Eye (tissue), 1 donor: ENCODE measurements at places on chromosomes 16 and 17.

DNA sequence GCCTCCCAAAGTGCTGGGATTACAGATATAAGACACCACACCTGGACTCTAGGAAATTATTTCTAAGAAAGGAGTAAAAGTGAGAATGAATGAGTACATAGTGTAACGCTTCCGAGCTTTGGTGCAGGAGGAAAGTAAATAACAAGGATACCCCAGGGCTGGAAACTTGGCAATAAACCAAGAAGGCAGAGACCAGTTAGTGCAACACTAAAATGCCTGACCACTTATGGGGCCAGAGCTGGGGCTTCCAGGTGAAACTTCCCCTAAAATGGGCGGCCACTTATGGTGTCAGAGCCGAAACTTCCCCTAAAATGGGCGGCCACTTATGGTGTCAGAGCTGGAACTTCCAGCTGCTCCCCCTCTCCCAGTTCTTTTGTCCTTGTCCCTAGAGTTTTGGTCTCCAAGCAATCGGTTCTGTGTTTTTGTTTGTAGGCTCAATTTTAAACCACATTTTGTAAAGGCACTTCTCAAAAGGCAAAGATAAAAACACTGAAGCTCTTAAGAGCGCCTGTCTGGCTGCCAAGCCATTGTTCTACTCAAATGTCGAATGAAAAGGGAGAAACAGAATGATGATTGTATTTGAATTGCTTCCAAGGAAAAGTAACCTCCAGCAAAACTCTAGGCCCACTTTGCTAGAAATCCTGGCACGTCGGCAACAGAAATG, 63.9 kb downstream of the NXN start:
- DNase-seq = peak; percentile 84

DNA sequence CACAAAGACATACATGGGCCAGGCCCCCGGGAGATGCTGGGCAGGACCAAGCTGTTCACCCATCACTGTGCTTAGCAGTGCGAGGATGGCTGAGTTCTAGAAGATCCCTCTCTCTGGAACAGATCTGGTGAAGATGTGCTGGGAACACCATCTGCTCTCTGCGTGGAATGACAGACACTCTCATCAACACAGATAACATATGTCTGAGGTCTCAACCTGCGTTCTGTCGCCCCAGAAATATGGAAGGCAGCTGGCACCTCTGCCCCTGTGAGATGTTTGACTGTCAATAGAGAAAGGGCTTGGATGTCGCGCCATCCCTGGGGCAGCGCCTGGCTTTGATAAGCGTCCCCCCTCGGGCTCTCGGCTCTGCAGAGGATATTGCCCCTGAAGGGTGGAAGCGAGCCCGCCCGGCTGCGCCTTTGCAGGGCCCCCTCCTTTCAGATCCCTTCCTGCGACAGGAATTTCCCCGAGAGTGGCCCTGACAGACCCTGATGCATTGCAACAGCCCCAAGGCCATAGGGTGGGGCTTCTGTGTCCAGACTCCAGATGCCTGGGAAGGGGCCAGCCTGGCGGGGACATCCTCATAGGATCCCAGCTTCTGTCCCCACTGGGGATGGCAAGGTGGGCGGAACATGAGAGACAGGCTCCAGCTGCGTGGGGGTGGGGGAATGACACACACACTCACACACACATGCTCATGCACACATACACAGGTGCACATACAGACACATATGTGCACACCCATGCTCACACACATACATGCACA, 86.9 kb upstream of the ZNF469 start:
- peak; percentile 35 for DNase-seq

DNA sequence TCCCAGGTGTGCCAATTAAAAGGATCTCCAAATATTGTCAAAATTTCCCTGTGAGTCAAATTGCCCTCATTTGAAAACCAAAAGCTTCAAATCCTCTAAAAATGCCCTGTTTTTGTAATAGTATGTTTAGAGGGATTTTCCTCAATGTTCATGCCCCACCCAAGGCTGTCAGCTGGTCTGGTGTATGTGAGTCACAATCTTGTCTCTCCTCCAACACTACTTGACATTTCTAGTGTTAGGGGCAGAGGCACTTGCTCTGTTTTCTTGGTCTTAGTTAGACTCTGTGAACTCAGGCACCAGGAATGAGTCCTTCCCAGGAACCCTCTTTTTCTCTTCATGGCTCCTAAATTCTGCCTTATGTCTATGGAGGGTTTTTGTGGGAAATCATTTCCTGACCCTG, 634.8 kb downstream of the KCNJ2 start:
- no peak for DNase-seq

GRCh38 chr16:87657621-87658192, 55.4 kb downstream of the JPH3 start:
- no peak for DNase-seq

- DNase-seq = no peak
Measured at GRCh38 chr16:4465977-4466779, 8.2 kb downstream of the NMRAL1 start.

GRCh38 chr16:65059406-65059980, 62.4 kb downstream of the CDH11 start:
- peak; percentile 88 for DNase-seq

DNA sequence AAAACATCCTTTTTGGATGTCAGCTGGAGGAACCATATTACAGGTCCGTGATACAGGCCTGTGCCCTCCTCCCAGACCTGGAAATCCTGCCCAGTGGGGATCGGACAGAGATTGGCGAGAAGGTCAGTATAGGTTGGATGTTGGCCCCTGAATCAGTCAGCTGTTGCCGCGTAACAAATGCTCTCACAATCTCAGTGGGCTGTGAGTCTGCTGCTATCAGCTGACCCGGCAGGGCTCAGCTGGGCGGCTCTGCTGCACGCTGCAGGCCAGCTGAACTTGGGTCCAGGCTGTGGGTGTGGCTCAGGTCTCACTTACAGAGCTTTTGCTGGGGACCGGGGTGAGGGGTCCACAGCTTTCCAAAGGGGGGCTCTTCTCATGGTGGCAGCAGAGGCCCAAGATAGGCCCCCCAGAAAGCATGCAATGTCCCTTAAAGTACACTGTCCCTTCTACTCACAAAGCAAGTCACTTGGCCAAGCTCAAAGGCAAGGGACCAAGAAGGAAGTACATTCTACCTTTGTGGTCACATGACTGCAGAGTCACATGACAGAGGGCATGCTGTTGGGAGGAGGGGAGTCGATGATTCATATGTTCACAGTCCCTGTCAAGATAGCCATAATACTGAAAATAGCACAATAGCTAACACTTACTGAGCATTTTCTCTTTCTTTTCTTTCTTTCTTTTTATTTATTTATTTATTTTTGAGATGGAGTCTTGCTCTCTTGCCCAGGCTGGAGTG, 134.2 kb downstream of the ABCC1 start:
- DNase-seq = no peak

- DNase-seq = no peak
Measured at GRCh38 chr17:41792845-41793783, 6.6 kb upstream of the JUP start.

- peak; percentile 68 for DNase-seq
Measured at GRCh38 chr17:38564869-38565268, 40.9 kb downstream of the SRCIN1 start.

GRCh38 chr16:89455178-89455577, 35.2 kb downstream of the ANKRD11 start:
- no peak for DNase-seq

- DNase-seq = no peak
Measured at GRCh38 chr16:50666658-50667496, 14.2 kb downstream of the SNX20 start.

DNA sequence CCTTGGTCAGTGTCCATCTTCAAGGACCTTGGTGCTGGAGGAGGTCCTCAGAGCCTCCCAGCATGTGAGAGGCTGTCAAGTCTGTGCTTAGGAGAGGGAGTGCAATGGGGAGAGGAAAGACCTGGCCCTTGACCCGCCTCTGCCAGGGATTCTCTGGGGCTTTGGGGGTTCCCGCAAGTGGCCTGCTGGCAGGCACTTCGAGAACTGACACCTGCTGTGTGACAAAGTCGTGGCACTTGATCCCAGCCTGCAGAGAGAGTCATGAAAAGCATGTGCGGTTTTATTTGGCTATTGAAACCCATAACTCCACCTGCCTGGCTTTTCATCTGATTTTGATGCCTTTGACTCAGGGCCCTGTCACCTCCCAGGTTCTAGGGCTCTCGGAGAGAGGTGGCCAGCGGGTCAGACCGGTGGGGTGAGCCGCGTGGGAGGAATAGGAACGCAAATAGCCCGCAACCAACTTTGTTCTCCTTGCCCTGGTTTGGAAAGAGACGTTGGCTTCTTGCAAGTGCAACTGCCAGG, 42.8 kb upstream of the GSE1 start:
- DNase-seq = no peak

DNA sequence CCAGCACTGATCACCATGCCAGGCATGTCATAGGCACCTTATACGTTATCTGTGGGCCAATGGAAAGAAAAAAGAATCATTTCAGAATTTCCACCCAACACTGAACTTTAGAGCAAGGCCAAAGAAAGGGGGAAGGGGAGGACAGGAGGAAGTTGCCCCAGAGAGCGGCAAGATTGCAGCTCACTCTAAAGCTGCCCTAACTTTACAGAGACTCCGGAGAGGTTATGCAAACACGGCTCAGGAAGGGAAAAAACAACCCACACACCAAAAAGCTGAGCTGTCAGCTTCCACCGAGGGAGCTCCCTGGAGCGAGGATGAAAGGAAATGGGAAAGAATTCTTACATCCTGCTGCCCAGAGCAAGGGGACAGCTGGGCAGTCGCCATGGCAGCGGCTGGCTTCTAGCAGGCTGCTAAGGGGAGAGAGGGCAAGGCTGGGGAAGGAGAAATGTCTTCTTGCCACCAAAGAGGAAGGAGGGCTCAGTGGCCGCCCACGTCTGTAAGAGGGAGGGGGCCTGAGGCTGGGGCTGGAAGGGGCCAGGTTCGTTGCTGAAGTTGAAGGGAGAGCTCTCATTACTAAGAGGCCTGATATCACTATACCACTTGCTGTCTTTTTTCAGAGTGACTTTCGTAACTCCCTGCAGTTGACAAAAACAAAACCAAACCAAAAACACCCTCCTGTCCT, 18.2 kb downstream of the COTL1 start:
- peak; percentile 90 for DNase-seq

GRCh38 chr16:78446992-78447563, 347.6 kb downstream of the WWOX start:
- DNase-seq = no peak

GRCh38 chr17:34307110-34307509, 12.1 kb upstream of the CCL8 start:
- DNase-seq = no peak

- no peak for DNase-seq
Measured at GRCh38 chr16:54974367-54974766, 43.7 kb downstream of the IRX5 start.

- DNase-seq = peak; percentile 96
Measured at GRCh38 chr17:36183001-36183971, 6.8 kb upstream of the TBC1D3B start.

DNA sequence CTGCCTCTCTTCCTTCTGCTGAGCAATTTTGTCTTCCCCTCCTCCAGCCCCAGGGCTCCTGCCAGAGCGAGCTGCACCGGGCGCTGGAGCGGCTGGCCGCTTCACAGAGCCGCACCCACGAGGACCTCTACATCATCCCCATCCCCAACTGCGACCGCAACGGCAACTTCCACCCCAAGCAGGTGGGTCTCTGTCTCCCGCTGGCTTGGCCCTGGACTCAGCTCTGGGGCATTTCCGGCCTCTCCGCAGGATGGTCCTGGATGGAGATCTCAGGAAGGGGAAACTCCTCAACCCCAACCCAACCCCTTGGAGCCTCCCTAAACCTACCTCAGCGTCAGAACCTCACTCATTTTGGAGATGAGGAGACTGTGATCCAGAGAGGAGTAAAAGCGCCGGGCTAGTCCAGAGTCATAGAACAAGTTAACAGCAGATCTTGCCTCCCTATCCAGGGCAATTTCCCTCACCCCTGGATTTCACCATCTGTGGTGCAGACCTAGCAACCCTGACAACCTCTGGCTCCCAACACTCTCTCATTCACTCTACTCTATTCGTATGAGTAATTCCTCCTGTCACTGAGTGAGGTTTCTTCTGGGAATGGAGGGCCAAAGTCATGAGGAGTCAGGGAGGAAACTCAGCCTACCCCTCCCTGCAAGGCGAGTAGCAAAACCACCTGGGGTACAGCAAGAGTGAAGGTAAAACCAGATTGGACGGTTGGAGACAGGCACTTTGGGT, 10.8 kb downstream of the IGFBP4 start:
- no peak for DNase-seq

DNA sequence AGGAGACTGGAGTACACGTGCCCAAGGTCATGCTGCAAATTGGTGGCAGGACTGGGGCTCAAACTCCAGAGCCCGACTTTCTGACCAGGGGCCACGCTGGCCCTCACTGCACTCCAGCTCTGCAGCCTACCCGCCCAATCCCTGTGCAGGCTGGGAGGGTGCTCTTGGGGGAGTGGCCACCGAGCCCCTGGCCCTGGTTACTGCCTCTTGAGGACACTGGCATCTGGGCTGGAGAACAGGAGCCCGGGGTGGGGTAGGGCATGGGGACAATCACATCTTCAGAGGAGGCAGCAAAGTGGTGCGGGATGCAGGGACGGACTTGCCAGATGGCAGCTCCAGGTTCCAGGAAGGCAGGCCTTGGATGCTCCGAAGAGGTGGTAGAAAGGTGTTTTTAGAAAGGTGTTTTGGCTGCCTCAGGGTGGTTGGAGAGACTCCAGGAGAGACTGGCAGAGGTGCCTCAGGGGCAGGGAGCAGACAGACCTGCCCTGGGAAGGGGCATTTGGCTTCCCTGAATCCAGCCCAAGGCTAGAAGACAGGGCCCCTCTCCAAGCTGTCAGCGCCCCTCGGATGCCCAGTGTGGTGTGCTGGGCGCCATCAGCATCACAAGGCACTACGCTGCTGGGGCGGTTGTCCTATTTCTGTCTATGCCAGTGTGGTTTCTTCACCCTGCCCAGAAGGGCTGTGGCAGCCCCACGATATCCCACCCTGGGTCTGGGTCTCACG, 220.6 kb downstream of the NTN1 start:
- no peak for DNase-seq

DNA sequence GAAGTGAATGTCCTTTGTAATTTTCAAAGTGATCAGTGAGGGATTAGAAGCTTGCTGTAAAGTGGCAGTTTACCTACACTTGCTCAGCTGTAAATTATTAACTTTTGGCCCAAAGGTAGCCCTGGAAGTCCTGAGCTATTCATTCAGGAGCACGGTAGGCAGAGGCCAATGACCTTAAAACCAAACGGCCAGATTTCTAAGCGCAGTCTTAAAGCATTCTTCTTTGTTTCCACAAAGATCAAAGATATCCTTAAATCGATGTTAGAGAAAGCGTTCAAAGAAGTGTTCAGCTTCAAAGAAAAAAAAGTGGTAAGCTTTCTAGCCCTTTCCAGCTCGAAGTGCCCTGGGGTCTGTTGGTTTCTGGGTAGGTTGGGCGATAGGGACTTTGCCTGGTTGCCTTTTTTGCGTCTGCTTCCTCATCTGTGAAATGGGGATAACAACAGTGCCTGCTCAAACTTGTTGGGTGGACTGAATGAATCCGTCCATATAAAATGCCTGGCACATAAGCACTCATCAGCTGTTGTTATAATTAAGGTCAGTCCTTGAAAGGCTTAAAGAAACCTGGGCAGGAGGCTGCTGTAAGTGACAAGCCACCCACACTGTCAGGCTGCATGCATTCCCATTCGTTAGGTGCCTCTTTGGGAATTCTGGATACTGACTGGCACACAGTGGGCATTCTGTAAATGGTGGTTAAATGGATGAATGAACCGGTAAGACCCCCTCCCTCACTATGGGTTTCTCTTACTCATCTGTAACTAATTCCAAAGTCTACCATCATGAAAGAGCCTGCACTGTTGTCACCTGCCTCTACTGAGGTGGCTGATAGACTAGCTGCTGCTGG, 113.2 kb downstream of the PRKCA start:
- DNase-seq = no peak

GRCh38 chr16:8828541-8829165, 31.0 kb downstream of the PMM2 start:
- no peak for DNase-seq

GRCh38 chr16:50724306-50724705, 17.6 kb upstream of the CYLD start:
- DNase-seq = no peak

- DNase-seq = peak; percentile 91
Measured at GRCh38 chr17:79838522-79839274, 542 bp downstream of the CBX4 start.
